ENCODE measurements at places on chromosomes 1 and 21.

DNA sequence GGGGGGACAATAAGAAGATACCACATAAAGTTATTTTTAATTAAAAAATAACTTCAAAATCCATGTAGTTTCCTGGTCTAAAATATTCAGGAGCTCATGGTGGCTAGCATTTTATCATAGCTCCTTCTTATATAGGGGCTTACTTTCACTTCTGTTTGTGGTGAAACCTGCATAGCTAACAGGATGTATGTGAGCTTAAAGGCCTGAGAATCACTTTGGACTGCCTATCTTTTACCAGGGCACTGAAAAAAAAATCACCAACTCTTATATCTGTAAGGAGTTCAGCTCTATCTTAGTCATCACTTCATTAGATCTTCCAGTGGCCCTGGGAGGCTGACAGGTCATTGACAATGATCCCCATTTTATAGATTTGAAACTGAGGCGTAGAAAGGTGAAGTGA lies 21.3 kb downstream of the UROD start:
- DNase-seq = no peak

GRCh38 chr1:219293410-219293809 lies 119.7 kb downstream of the LYPLAL1 start:
- no peak for DNase-seq

GRCh38 chr1:3727042-3727824 lies 25.0 kb upstream of the CCDC27 start:
- DNase-seq = peak; percentile 97

GRCh38 chr1:173240609-173241008 lies 33.5 kb upstream of the TNFSF4 start:
- DNase-seq = no peak

DNA sequence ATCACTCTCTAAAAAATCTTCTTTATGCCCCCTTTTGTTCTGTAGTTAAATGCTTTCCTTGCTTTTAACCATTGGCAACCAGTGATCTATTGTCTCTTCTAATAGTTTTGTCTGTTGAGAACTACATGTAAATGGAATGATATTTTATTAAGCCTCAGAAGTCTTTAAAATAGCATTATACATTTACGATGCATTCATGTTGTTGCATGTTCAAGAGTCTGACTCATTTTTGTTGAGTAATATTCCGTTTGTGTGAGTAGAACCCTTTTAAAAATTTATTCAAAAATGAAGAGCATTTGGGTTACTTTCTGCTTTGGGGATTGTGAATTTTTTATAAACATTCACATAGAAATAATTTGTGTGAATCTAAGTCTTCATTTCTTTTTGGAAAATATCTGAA lies 1352.9 kb downstream of the NCAM2 start:
- no peak for DNase-seq
